A549 (cell line): ENCODE measurements at places on chromosomes 5 and 9. TPM values are rescaled to one million over a fixed set of nuclear protein-coding genes. Genes with fewer than 3 reads are reported as not detected.

COL5A1 gene
- 50.7 to 72.3 TPM (median 67.5 TPM) in 3 replicates for polyA plus RNA-seq

ENTREP1 gene
- 0.03 to 0.10 TPM (median 0.04 TPM) in 3 replicates for polyA plus RNA-seq

PTGES gene
- 48.1 to 58.8 TPM (median 53.7 TPM) in 3 replicates for polyA plus RNA-seq

SNCAIP gene
- polyA plus RNA-seq: 0.03 TPM in 1 of 3 replicates, not detected in the others

SLC30A5 gene
- 51.2 to 53.3 TPM (median 52.2 TPM) in 3 replicates for polyA plus RNA-seq

PCDHGA5 gene
- polyA plus RNA-seq: 0.09 to 0.18 TPM (median 0.13 TPM) in 3 replicates

CDH12 gene
- polyA plus RNA-seq: not detected in 3 replicates

SPINK13 gene
- polyA plus RNA-seq: 0.13 TPM in 1 of 3 replicates, not detected in the others
